ENCODE measurements at places on chromosomes 13 and 19.

DNA sequence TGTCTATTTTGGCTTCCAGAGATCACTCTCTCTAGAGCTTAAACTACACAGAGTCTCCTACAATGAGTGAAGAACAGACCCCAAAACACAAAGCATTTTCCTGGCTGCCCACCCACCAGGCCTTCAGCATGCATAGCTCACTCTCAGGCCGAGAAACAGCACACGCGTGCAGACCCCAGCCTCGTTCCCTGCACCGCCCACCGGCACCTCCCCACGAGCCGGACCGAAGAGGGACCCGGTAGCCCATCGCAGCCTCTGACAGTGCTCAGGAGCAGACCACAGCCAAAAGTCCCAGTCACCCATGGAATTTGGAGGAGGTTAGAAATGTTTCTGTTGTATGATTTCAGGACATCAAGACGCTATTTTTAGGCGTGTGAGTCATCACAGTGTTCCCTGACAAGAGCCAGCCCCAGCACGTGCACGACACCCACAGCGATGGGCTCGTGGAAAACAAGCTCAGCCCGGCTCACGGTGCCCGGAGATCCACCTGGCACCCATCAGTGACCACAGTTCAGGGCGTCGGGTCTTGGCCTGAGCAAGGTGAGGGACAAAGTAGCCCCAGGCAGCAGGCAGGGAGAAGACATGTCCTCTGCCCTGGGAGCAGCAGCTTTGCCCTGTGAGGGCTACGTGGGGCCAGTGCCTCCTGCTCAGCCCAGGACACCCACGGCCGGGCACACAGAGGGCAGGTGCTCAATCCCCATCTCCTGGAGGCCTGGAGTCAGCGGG is 50.1 kb upstream of the SPACA7 start:
- no peak for DNase-seq

DNA sequence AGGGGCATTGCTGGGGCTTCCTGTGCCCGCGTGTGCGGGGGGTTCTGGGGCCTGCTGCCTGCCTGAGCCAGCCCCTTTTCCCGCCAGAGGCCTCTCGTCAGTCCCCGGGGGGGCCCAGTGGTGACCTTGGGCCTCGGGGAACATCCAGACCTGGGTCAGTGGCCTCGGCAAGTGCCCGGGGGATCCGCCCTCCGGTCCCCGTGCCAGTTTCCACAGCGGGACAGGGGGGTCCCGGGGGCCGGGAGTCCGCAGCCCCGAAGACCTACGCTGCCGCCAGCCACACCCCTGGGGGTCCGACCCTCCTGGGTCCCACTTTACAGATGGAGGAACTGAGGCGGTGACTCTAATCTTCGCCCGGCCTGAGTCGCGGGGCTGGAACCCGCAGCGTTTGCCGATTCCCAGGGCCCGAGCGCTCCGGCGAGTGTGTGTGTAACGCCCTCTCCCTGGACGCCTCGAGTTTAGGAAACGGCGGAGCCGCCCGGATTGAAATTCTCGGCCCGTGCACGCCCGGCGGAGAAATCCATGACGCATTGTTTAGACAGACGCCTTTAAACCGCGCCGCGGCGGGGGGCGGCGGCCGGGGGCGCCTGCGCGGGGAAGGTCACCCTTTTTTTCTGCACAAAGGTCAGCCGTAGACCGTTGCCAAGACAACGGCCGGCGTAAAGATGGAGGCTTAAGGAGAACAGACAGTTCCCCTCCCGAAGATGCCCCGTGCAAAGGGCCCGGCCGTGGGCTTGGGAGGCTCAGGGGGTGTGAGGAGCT is 39.3 kb downstream of the EFNA2 start:
- DNase-seq, result no peak

- peak; percentile 35 for DNase-seq
Observed at GRCh38 chr13:95185311-95185710, 115.9 kb downstream of the ABCC4 start.

DNA sequence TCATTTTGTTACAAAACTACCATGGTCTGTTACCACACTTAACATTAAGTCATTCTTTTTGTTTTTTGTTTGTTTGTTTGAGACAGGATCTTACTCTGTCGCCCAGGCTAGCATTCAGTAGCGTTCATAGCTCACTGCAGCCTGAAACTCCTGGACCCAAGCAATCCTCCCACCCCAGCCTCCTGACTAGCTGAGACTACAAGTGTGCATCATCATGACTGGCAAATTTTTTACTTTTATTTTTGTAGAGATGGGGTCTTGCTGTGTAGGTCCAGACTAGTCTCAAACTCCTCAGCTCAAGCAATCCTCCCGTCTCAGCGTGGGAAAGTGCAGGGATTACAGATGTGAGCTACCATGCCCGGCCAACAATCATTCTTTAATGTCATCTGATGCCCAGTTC is 3.3 kb downstream of the ALDH16A1 start:
- DNase-seq, result no peak

DNA sequence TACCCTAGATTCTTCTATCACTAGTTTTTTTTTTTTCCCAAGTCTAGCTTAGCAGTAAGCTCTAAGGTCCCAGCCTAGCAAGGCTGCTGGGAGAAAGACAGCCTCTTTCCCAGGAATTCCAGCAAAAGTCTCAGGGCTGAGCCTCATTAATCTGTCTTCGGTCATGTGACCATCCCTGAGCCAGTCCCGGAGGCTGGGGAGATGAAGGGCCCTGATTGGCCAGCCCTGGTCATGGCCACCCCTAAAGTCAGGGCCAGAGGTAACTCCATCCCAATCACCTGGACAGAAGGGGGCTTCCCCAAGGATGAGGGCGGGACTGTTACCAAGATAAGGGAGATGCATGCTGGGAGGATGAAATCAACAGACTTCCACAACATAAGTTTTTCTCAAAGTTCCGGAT is 43.3 kb downstream of the CCNE1 start:
- DNase-seq, result no peak

DNA sequence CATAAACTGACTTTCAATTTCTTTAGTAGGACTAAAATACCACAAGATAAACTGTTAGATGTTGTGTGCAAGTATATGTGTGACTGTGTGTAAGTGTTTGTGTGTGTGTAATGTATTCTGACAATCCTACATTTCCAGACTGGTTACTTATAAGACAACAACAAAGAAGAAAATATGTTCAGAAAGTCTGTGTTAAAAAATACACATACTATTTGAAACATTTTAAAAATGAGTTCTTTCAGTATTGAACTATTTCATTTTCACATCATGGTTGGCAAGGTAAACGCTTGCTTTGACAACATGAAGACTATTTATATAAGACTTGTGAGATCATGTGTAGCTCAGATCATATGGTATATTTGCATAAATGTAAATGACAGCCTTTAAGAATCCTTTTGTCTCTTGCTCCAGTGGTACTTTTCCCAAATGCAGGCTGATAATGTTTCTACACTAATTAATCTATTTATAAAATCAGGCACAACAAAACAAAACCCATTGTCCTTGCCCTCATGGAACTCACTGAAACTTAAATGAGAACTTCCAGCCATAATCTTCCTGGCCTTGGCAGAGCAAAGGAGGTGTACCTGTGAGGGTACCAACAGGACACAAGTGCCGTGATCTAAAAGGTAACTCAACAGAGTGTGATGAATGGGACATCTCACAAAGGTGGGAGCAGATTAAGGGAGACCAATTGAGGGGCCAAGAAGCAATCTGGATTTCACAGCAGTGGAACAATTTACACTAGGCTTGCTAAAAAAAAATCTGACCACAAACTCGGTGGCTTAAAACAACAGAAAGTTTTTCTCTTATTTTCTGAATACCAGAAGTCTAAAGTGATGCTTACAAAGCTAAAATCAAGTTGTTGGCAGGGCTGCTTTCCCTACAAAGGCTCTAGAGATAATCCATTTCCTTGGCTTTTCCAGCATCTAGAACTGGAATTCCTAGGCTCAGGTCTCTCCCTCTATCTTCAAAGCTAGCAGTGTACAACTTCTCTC is 349.0 kb downstream of the TBC1D4 start:
- DNase-seq, result no peak

All from T-helper 2 cell (primary cell).